ENCODE measurements at places on chromosomes 6 and 20.
A peak's percentile ranks its signal among the peaks of the same experiment; 100 is the strongest.

DNA sequence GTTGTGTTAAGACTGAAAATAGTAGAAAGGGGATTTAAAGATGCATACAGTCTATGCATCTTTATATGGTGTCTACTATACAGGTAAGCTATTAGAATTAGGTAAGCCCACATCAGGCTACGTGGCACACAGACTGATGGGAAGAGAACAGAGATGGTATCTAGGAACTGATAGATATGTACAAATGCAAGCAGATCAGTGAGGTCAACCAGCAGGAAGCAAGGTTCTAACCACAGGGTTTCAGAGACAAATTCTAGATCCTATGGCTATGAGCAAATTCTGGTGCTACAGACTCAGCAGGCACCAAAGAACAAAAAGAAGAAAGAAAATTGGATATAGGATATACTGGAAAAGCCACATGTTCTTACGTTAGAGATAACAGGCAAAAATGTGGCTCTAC, 110.6 kb downstream of the TRDN start:
- no peak for DNase-seq

DNA sequence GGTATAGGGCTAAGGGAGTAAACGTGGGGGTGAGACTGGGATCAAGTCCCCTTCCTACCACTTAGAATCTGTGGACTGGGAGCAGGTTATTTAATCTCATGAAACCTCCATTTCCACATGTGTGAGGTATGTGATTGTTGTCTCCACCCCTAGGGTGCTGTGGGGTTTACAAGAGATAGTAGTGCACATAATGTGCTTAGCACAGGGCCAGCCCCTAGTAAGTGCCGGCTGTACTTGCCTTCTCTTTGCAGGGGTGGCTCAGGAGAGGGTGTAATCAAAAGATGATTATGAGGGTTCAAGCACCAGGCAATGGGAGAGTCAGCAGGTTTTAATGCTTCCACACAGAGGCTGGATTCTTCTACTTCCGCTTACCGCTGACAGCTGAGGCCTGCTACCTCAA, 6.9 kb downstream of the NT5E start:
- no peak for DNase-seq

DNA sequence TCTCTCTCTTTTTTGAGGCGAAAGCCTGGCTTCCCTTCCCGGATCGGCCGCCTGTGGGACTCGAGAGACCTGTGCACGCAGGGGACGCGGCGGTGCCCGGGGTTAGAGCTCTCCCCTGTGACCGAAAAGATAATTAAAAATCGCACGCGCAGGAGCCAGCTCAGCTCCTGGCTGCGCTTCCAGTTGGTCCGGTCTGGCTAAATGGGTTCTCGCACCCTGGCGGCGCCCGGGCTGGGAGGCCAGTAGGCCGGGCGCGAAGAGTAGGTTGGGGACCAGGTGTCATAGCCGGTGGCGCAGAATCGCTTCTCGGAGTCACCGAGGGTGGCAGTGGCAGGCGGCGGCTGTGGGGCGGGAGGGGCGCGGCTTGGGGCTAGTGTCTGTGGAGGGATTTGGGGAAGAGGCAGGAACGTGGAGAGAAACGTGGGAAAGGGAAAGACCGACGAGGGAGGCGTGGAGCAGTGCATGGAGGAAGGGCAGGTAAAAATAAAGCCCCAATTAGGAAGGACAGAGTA, 41.9 kb upstream of the SUPT3H start:
- peak; percentile 55 for DNase-seq

DNA sequence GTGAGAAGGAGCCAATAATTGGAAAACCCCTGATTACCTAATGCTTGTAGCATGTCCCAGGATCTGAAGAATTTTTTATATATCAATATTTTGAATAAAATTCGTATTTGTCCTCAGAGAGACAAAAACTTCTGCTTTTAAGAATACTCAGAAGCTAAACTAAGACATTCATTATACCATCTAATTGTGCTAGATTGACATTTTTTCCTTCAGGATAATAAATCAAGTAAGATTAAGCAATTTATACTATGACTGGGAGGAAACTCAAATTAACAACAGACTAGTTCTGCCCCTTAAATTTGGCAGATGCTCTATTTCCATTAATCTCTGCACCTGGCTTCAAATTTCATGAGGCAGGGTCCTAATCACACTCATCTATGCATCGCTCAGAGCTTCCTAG, 291.4 kb downstream of the PLCB1 start:
- no peak for DNase-seq

GRCh38 chr6:142380626-142381025, 78.8 kb downstream of the ADGRG6 start:
- no peak for DNase-seq

DNA sequence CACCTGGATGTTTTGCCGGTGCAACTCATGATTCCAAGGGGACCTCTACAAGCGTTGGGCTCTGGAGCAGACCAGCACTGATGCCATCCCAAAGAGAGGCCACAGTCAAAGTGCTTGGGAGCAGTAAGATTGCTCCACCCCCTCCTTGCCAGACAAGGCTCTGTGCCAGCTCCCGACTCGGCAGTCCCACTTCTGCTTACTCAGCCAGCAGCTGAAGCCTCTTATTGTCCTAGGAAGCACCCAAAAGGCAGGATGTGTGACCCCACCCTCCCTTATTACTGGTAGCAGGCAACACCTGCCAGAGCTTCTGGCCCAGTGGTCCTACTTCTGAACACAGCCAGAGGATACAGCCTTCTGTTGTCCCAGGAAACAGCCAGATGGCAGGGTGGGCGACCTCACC, 614.2 kb downstream of the TENT5A start:
- no peak for DNase-seq

DNA sequence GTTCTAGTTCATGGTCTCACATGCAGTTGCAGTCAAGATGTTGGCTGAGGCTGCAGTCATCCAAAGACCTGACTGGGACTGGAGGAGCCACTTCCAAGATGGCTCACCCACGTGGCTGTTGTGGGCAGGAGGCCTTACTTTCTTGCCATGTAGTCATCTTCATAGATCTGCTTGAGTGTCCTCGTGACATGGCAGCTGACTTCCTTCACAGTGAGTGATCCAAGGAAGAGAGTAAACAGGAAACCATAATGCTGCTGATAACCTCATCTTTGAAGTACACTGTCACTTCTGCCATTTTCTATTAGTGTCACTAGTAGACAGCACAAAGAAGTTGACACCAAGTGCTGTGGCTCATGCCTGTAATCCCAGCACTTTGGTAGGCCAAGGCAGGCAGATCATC, 40.1 kb upstream of the AKIRIN2 start:
- DNase-seq, result peak; percentile 23

- no peak for DNase-seq
Observed at GRCh38 chr20:62039738-62040137, 25.9 kb downstream of the TAF4 start.

DNA sequence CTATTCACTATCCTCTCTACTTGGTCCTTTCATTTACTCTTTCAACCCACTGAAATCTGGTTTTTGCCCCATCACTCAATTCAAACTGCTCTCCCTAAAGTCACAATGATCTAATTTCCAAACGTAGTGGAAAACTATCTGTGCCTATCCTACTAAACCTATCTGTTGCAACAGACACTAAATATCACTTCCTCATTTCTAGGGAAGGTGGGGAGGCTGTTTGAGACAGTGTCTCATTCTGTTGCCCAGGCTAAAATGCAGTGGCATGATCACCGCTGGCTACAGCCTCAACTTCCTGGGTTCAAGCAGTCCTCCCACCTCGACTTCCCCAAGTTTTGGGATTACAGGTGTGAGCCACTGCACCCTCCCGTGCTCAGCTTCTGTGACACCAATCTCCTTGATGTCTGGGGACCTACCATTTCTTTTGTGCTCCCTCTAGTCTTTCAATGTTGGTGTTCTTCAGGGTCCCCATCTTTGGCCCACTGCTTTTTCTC, 8.8 kb downstream of the RANBP9 start:
- DNase-seq, result no peak

GRCh38 chr6:138287144-138287955, 69.1 kb upstream of the PBOV1 start:
- DNase-seq, result no peak

- no peak for DNase-seq
Observed at GRCh38 chr20:63150911-63151531, 64.9 kb downstream of the YTHDF1 start.

- DNase-seq, result no peak
Observed at GRCh38 chr6:58113960-58114359, 796.5 kb downstream of the PRIM2 start.

DNA sequence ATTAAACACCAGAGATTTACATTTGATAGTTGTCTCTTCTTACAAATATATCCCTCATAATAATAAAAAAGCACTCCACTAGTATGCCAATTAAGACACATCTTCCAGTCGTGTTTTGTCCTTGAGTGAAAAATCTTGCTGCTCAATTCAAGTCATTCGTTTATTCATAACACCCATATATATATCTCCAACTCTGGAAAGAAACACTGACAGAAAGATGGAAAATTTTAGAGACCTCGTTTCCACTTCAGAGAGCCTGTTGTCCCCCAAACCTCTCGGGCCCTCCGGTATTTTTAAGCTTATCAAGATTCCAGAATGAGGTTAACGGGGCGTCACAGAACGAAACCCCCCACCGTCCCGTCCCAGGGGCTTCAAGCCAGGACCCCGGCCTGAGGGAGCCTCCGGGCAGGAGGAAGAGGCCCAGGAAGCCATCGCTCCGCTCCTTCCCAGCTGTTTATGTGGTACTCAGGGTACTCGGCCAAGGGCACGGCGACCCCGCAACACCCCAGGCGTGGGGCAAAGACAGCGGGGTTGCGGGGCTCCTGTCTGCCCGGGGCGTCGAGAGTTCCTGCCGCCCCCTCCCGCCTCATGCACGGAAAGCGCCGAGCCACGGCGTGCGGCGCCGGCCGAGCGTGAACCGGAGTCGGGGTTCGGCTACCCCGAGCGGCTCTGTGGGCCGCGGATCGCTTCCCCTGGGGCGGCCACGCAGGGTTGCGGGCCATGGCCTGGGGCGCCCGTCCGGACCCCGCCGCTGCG, 623 bp upstream of the SNX9 start:
- DNase-seq, result no peak

- no peak for DNase-seq
Observed at GRCh38 chr6:142322504-142323198, 20.8 kb downstream of the ADGRG6 start.

- DNase-seq, result no peak
Observed at GRCh38 chr6:94727710-94728109, 849.6 kb upstream of the MANEA start.

DNA sequence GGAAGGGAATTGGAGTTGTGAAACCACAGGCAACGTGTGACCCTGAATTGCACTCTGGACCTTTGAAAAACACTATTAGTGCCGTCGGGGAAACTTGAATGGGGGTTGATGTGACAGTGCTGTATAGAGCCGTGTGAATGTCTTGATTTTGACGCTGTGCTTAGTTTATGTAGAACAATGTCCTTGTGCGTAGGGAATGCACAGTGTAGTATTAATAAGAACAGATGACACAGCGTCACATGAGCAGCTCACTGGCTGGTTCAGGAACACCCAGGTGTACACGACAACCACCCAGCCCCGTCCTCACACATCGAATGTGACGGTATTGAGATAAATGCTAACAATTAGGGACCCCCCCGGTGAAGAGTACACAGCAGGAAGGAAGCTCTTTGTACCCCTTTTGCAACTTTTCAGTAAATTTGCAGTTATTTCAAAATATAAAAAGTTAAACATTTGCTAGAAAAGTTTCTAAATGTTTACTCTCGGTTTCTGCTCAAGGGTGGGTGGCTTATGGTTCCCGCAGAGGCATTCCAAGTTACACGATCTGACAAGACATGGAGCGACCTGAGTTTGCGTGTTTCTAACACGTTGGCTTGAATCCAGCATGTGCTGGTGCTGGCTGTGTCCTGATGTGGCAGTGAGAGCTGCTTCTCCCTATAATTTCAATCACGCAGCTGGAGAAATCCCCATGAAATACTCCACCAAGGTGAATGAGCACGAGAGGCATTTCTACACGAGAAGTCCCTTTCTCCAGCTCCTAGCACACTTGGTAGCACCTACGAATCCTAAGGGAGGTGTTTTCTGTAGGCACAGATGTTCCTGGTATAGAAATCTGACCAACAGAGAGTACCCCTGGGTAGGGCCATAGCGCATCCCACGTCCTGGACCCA, 208.0 kb upstream of the EXOC2 start:
- DNase-seq, result no peak

- DNase-seq, result no peak
Observed at GRCh38 chr6:50842446-50842845, 23.8 kb downstream of the TFAP2B start.

- no peak for DNase-seq
Observed at GRCh38 chr6:140070846-140071473, 696.5 kb upstream of the CITED2 start.
